ENCODE measurements at places on chromosomes 7 and 10.

- DNase-seq, result no peak
Observed at GRCh38 chr10:120420421-120420820, 36.6 kb upstream of the PLPP4 start.

DNA sequence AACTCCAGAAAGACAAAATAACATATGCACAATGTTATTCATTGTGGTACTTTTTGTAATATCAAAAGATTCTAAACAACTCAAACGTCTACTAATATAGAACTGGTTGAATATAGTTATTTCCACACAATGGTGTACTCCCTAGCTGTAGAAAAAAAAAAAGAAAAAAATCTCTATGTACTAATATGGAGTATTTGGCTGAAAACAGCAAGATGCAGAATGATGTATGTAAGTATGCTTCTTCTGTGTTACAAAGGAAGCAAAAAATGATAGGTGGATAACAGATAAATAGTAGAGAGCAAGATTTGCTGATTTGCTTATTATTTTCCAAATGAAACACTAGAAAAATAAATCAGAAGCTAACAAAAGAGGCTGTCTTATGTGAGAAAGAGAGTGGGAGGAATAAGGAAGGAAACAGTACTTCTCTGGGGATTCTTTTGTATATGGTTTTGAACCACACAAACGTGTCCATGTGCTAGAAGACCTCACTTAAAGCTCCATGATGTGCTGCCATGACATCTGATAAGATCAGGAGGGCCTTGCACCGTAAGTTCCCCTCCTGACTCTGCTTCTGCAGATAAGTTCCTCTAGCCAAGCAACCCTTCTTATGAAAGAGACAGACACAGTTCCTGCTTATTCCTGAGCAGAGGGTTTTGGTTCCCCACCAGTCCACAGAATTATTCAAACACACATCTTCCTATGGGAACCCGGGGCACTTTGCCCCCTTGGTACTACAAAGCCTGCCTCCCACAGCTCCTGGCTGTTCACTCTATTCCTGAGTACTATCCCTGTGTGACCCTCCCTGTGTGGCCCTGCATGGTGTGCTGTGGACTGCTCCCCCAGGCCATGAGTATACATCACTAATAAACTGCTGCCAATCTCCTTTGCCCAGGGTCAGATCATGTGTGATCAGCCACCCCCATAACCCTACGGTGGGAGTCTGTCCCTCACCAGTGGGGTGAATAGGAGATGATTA lies 159.1 kb downstream of the CCDC71L start:
- DNase-seq, result no peak

DNA sequence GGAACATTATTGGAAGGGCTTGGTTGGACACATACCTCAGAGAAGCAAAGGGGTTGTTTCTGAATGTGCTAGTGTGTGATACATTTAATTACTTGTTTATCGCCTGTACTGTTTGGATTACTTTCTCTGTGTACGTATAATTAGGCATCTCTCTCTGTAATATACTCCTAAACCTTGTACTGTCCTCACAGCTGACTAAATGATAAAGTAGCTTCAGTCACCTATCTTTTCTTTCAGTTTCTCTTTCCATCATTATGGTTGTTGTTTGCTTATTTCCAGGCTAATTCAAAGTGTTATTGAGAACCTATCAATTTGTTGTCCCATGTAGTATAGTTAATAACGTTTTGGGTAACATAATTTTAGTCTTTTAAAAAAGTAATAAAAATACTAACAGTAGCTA lies 34.0 kb downstream of the MXI1 start:
- no peak for DNase-seq

- DNase-seq, result no peak
Observed at GRCh38 chr7:115747174-115747573, 283.4 kb downstream of the TFEC start.

DNA sequence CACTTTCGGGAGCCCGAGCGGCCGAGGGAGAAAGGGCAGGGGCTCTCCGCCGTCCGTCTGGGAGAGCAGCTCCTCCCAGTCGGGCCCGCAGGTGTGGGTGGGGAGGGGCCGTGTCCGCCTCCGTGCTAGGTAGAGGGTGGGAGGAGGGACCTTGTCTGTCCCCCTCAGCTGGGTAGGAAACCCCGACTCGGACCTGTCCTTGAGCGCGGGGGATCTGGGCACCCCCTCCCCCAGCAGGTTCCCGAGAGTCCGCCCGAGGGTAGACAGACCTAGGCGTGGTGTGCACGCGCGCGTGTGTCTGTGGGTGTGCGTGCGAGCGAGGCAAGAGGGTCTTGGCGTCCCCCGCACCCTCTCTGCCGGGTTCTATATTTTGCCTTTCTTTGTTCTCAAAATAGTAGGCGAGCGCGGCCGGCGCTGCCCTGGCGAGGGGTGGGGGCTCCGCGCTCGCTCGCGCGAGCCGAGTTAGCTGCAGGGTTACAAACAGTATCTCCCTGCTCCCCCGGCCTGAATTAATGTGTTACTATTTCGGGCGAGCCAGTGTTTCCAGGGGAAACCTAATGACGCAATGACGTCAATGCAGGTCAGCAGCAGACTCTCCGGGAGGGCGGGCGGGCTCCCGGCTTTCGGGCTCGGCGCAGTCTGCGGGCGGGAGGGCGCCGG lies 73.9 kb upstream of the LEP start:
- no peak for DNase-seq

DNA sequence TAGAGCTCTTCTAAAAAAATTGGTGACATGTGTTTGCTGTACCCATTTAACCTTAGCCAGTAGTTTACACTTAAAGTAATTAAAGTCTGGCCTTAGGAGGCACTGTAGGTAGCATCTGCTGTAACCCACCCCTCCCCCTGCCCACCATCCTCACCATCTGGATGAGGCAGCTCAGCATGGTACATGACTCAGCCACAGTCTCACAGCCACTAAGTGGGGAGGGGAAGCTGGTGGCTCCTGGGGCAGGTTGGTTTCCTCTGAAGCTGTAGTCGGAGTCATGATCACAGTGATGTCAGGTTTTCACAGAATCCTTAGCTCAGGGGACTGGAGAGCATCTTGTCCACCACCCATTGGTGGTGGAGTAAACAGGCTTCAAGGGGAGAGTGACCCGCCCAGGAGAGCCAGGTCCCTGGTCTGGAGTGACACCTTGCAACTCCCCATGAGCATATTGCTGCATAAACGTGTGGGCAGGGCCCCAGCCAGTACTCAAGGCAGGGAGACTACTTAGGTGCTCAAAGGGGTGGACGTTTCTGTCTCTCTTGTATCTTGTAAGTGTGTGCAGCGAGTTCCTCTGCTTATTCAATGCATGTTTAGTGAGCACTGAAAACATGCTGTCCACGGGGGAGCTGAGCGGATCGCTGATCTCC lies 125.9 kb downstream of the GRK5 start:
- peak; percentile 66 for DNase-seq

DNA sequence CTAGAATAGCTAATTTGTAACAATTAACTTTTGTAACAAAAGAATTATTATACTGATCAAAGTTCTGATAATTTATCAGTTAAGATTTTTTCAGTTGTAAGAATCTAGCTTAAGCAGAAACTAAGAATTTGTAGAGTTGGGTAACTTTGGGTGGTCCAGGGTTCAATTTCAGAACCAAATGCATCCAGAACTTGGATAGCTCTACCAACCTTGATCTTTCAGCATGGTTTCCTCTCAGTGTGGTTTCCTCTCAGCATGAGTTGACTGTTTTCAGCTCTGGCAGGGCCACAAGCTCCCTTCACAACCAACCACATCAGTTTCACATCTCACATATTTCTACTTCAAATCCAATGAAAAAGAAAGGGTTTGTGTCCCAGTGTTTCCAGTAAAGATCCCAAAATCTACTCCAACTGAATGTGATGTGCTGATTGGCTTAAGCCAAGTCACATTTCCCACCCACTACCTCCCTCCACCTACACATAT lies 3.3 kb upstream of the FAS start:
- no peak for DNase-seq

- DNase-seq, result no peak
Observed at GRCh38 chr7:78675511-78675910, 778.0 kb downstream of the MAGI2 start.

- no peak for DNase-seq
Observed at GRCh38 chr7:33044986-33045385, 17.6 kb downstream of the NT5C3A start.

DNA sequence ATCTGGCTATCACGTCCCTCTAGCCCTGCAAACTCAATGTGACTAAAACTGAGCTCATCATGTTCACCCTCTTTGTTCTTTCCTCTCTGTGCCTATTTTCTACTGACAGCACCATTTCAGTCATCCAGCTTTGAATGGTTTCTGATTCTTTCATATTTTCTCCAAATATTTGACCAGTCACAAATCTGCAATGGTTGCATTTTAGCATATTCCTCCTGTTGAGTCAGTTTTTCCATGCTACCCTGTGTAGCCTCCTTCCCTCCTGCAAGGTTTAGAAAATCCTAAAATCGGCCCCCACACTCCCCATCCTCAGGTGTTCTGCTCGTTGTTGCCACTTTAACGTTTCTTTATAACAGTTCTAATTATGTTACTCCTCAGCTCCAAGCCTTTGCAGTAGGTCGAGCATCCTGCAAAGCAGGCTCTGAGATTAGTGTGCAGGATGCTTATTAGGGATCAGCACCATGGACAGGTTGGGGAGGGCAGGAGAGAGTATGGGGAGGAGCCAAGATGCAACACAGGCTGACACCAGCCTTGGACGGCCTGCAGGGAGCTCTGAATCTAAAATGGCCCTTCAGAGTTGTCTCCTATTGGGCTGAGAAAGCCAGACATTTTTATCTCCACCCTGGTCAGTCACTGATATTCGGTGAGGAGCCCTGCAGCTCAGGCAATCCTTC lies 531.0 kb upstream of the COBL start:
- DNase-seq, result no peak

GRCh38 chr7:66453340-66453739 lies 175.3 kb upstream of the KCTD7 start:
- DNase-seq, result no peak

DNA sequence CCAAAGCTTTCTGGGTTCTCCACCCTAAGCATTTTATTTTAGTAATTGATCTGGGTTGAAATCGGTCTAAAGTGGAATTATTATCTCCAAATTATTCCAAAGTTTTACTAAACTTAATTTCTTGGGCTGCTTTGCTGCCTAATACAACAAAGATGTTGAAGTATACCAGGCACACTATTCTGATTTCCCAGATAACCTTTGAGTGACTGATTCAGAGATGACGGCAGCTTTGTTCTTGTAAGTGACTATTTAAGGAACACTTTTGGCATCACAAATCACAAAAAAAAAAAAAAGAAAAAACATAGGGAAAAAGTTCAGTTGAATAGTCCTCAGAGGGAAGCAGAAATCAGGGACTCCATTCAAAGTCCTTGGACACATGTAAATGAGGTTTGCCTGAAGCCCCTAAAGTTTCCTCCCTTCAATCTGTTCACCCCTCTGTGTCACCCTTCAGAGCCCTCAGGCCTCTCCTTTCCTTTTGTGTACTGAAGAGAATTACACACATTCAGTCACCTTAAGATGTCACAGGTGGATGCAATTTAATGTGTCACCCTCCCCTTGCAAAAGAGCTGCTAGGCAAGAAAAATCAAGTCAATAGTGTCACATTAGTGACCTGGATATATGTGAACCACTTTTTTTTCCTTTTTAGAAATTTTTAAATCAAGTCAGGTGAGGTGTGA lies 81.5 kb downstream of the RTKN2 start:
- DNase-seq, result no peak

GRCh38 chr7:75723444-75723843 lies 15.3 kb downstream of the HIP1 start:
- DNase-seq, result no peak

DNA sequence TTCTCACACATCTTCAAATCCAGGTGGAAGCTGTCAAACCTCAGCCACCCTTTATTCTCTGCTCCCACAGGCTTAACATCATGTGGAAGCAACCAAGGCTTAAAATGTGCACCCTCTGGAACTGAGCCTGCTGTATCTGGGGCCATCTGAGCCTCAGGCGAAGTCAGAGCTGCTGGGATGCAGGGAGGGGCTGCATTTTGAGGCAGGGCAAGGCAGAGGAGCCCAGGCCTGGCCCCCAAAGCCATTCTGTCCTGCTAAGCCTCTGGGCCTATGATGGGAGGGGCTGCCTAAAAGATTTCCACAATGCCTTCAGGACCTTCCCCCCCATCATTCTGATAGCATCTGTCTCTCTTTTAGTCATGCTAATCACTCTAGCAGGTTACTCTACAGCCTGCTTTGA lies 51.7 kb upstream of the COBL start:
- DNase-seq, result no peak

- no peak for DNase-seq
Observed at GRCh38 chr10:11144626-11145494, 127.2 kb downstream of the CELF2 start.

GRCh38 chr10:2935647-2936386 lies 131.5 kb upstream of the PFKP start:
- no peak for DNase-seq

- no peak for DNase-seq
Observed at GRCh38 chr7:116075351-116076145, 45.0 kb upstream of the TFEC start.

GRCh38 chr10:79385392-79385795 lies 38.1 kb downstream of the PPIF start:
- DNase-seq, result peak; percentile 36

DNA sequence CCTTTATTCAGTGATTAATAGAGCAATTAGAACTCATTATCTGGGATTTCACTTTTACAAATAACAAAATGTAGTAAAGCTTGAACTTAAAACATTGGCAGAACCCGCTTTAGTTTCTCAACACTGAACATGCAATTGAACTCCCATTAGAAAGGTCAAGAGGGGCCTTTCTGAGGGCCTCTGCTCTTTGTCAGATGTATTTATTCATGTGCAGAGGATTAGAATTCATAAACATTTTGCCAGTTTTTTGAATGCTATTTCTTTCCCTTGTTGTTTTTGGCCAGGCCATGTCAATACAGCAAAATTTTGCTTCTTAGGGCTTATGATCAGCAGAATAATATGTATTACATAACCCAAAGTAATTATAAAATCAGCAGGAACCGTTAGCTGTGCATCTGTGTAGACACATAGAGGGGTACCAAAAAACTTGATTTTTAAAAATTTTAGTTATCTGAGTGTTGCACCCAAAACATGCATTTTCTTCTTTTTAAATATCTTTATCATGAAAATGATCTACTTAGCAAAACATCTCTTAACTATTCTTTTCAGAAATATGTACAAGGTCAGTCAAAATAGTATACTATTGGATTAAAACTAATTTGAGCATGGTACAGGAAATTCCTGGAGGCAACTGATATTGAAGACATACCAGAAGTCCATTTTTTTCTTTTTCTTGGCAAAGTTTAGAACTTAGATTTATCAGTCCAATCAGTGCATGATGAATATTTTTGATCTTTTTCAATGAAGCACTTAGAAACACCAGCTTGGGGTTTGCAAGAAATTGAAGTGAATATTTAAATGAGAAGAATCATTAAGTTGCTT lies 177.5 kb downstream of the TWIST1 start:
- DNase-seq, result no peak

GRCh38 chr10:7407368-7408290 lies 3.2 kb downstream of the SFMBT2 start:
- peak; percentile 72 for DNase-seq

DNA sequence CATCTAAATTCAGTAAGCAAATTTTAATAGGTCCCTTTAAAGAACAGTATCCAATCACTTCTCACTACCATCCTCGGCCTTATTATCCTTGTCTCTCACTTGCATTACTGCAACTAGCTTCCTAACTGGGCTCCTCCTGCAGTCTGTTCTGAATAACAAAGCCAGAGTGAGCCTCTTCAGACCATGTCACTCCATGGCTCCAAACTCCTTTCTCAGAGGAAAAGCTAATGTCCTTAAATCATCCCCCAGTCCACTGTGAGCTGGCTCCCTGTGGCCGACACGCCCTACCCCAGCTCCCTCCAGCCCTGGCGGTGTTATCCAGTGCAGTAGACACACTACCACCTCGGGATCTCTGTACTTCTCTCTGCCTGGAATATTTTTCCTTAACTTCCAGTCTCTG lies 80.0 kb downstream of the EPC1 start:
- DNase-seq, result no peak

GRCh38 chr10:131860311-131860710 lies 40.5 kb upstream of the PPP2R2D start:
- DNase-seq, result no peak
